SK-N-SH (cell line): ENCODE measurements at places on chromosomes 1 and 21. TPM values are rescaled to one million over a fixed set of nuclear protein-coding genes. Genes with fewer than 3 reads are reported as not detected.

CATSPERE gene
- 0.30 and 0.54 TPM in 2 replicates for polyA plus RNA-seq

DNA sequence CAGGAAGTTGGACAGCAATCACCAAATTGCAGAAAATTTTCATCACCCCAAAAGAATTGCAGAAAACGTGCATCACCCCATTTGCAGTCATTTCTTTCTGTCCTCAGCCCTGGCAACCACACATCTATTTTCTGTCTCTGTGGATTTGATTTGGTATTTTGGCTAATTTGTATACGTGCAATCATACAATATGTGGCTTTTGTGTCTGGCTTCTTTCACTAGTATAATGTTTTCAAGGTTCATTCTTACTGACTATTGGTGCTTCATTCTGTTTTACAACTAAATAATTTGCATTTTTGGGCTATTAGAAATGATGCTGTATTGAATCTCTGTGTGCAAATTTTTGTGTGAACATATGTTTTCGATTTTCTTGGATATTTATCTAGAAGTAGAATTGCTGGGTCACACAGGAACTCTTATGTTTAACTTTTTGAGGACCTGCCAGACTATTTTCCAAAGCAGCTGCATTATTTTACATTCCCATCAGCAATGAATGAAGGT, 24.8 kb upstream of the PRDM2 start:
- DNase-seq = no peak
- no peak overlapping the region for H3K4me3 ChIP-seq
- H3K27me3 ChIP-seq = no peaks in the 10 kb centered on the region; the same call in 1 of the 2 replicates
- no peak overlapping the region for H3K27ac ChIP-seq

- peak overlapping the region; percentile 2; the same call in 1 of the 2 replicates for H3K27ac ChIP-seq
- H3K4me1 ChIP-seq = no peaks in the 10 kb centered on the region
- H3K36me3 ChIP-seq = no peaks in the 10 kb centered on the region
- DNase-seq = no peak
- H3K4me3 ChIP-seq = no peak overlapping the region
- H3K27me3 ChIP-seq = no peaks in the 10 kb centered on the region
Measured at GRCh38 chr21:35428489-35428888, 379.4 kb upstream of the RUNX1 start.

DNA sequence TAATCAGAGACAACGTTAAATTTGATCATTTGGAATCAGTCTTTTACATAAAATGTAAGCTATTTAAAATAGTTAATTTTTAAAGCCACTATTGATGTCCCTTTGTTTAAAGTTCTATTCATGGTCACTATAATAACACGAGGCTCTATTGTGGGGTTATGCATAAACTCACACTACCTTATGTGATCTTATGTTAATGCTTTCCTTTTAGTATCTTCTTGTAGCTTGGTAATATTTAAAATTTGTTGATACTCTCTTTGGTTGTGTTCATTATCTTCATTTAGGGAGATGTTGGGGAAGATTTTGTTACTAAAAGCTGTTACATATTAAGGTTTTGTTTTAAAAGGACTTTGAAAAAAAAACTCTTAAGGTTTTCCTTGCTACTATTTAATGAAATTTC, 1.2 kb downstream of the B3GALT2 start:
- H3K27ac ChIP-seq = no peak overlapping the region
- peak overlapping the region; percentile 51; the same call in 1 of the 2 replicates for H3K4me3 ChIP-seq
- H3K27me3 ChIP-seq = no peaks in the 10 kb centered on the region
- peaks cover 15% of the 10 kb centered on the region; the same call in 1 of the 2 replicates for H3K36me3 ChIP-seq

- H3K27ac ChIP-seq = no peak overlapping the region
- no peak overlapping the region; the same call in 1 of the 2 replicates for H3K4me3 ChIP-seq
- H3K4me1 ChIP-seq = no peaks in the 10 kb centered on the region
Measured at GRCh38 chr1:154501423-154502065, 475 bp upstream of the TDRD10 start.

GRCh38 chr1:182601416-182601786, 2.8 kb downstream of the RGS16 start:
- H3K36me3 ChIP-seq = no peaks in the 10 kb centered on the region
- peak overlapping the region; percentile 18; the same call in 1 of the 2 replicates for H3K4me3 ChIP-seq
- no peaks in the 10 kb centered on the region for H3K27me3 ChIP-seq
- H3K4me1 ChIP-seq = no peaks in the 10 kb centered on the region

- no peak overlapping the region for H3K27ac ChIP-seq
- DNase-seq = no peak
- no peak overlapping the region for H3K4me3 ChIP-seq
- H3K4me1 ChIP-seq = no peaks in the 10 kb centered on the region
- no peaks in the 10 kb centered on the region for H3K27me3 ChIP-seq
Measured at GRCh38 chr1:219650880-219651279, 38.0 kb upstream of the ZC3H11B start.

- no peaks in the 10 kb centered on the region for H3K27me3 ChIP-seq
- no peak for DNase-seq
- no peak overlapping the region for H3K4me3 ChIP-seq
- peaks cover 17% of the 10 kb centered on the region; the same call in 1 of the 2 replicates for H3K4me1 ChIP-seq
- H3K27ac ChIP-seq = no peak overlapping the region
Measured at GRCh38 chr1:226823643-226824042, 46.8 kb upstream of the PSEN2 start.

GRCh38 chr1:47794081-47794480, 203.1 kb downstream of the TRABD2B start:
- no peaks in the 10 kb centered on the region for H3K36me3 ChIP-seq
- H3K27ac ChIP-seq = no peak overlapping the region
- no peak overlapping the region for H3K4me3 ChIP-seq
- H3K4me1 ChIP-seq = no peaks in the 10 kb centered on the region
- H3K27me3 ChIP-seq = no peaks in the 10 kb centered on the region
